ENCODE measurements at places on chromosomes 4 and X.
A peak's percentile ranks its signal among the peaks of the same experiment; 100 is the strongest.

DNA sequence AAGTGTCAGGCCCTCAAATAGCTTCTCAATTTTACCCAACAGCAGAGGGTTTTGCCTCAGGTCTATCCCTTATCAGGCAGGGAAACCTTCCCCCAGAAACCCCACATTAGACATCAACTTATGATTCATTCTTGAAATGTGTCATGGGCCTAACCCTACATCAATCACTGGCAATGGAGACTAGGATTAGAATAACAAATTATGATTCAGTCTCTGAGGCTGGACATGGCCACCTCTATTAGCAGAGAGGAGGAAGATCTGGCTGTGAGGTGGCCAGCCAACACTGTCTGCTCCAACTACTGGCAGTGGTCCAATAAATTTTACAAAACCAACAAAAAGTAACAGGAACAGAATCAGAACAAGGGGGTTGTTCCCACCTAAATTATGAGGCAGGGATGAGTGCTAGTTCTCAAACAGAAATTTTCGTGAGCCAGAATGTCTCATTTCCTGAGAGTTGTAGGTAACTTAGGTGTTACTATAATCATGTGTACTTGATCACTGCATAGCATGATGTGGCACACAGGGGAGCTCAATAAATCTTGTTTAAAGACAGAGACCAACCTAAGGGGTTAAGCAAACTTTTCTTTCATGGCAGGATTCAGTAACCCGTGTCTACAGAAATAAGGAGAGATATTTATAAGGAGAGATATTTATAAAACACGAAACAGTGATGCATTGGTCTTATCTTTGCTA, 126.8 kb downstream of the NFKB1 start:
- DNase-seq, result no peak

- DNase-seq, result no peak
Observed at GRCh38 chrX:69100478-69100877, 64.8 kb downstream of the PJA1 start.

- no peak for DNase-seq
Observed at GRCh38 chr4:3321295-3321889, 28.6 kb downstream of the RGS12 start.

DNA sequence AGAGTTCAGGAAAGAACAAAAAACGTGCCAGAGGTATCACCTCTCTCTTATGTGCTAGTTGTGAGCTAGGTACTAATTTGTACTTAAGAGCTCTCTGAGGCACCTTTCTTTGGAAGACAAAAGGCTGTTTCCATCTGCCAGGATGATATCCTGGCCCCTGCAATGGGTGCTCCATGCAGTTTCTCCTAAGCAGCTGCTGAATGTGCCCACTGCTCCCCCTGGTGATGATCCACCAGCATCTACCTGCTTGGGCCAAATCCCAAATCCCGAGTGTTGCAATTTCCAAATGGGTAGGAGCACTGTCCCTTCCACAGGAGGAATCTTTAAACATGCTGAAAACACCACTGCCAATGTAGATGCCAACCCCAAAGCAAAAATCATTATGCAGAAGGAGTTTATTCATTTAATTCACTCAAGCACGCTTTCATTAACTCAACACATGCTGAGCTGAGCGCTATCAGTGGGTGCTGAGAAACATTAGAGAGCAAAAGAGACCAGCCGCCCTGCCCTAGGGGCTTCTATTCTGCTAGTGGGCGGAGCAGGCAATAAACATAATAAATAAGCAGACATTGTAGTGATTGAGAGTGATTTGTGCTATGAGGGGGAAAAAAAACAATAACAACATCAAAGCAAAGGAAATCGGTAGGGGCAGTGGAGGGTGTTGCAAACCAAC, 69.6 kb upstream of the C4orf50 start:
- peak; percentile 23 for DNase-seq

GRCh38 chrX:35557916-35558315, 240.2 kb upstream of the MAGEB16 start:
- DNase-seq, result no peak

DNA sequence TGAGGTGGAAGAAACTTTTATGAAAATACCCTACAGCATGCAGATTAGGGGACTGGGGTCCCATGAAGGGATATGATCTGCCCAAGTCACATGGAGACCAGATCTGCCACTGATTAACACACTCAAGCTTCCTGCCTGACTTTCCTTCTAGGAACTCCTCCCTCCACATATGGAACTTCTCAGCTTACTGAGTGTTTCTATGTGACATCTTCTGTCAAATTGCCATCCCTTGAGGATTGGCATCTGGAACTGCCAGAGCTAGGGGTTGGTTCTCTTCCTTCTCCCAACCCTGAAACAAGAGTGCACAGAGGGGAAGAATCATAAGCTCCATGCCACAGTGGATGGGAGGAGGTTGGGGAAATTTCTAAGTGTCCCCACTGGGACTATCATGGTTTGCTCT, 150.6 kb upstream of the MBNL3 start:
- DNase-seq, result no peak

- peak; percentile 74 for DNase-seq
Observed at GRCh38 chr4:96352051-96352517, 512.2 kb downstream of the PDHA2 start.

Data from large intestine (tissue), 12 donors.